ENCODE measurements at places on chromosomes 11 and 22. TPM values are rescaled to one million over a fixed set of nuclear protein-coding genes. Genes with fewer than 3 reads are reported as not detected.

The EHF gene
- total RNA-seq = 45.8 TPM

The HSPB2 gene
- 0.21 TPM for total RNA-seq

The HBG1 gene
- not detected for total RNA-seq

The SCGB1A1 gene
- total RNA-seq = not detected

The IGLL1 gene
- not detected for total RNA-seq

The ASPHD2 gene
- 16.3 TPM for total RNA-seq

The OR8G1 gene
- total RNA-seq = not detected

The MUC6 gene
- total RNA-seq = not detected

The PVALB gene
- total RNA-seq = not detected

- no peak for DNase-seq
These were observed 23.5 kb downstream of the MUC6 start for GRCh38 chr11:1012740-1013630.

- DNase-seq = peak; percentile 69
These were observed 435.0 kb upstream of the CADM1 start for GRCh38 chr11:115939104-115939730.

DNA sequence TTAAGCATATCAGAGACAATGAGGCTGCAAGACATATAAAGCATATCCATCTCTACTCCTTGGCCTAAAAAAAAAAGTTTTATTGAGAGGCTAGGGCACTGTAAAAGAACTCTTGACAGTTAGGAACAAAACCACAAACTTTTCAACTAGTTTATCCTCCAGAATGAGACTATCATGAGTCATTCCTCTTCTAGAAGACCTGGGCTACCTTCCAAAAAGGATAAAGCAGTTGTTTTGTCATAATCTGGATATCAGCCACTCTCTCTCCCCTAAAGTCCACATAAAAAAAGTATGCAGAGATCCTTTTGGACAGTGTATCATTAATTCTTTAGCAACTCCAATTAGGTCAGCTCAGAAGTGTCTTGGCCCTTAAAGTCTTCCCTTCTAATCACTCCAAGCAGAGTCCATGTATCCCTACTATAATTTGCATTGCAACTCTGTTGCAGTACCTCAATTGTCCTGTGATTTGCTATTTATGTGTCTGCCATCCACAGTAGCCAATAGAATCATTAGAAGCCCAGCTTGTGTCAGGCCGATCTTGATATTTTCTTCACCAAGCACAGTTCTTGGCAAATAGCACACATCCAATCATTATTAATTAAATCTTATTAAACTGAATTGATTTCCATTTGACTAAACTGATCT, 10.4 kb downstream of the OR51T1 start:
- DNase-seq = peak; percentile 60

DNA sequence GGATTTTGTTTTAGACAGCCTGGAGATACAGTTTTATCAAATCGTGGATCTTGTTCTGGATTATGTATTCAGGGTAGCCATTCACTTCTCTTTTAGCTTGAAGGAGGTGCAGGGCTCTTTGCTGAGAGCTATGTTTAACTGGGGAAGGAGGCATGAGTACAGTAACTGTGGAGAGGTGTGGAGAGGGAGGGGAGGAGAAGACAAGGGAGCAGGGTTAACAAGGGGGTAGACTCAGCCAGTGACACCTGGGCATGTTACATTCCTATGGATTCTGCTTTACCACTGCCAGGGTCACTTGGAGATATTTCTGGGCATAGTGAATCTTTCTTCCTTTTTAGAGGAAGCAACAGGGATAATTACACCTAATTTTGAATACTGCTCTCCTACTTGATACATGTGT, 536.0 kb downstream of the TMEM135 start:
- no peak for DNase-seq

DNA sequence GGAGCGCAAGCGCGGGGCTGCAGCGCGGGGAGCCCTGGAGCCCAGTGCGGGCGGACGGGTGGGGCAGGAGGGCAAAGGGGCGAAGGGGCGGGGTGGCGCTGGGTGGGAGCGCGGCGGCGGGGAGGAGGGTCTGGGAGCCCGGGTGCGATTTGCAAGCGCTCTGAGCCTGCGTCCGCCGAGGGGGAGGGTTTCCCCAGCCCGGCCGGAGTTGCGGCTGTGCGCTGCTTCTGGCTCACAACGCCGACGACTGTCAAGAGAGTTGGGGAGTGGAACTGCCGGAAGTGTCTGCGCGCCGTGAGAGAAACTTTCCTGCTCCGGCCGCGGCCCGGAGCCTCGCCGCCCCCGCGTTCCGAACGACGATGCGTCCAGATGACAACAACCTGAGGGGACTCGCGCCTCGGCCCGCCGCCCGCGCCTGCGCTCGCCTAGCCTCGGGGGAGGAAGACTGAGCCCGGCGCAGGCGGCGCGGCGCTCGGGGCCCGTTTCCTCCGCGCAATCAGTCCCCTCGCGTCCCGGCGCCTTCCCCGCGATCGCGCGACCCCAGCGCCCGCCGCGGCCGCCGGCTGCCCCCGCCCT, at the start of gene ARHGAP42:
ARHGAP42 (plus strand) TSS at position 235 of the 576 bp plus-strand sequence. CDS start 391 bp downstream, outside the sequence.
- no peak for DNase-seq

- DNase-seq = no peak
These were observed 23.4 kb downstream of the CLPB start for GRCh38 chr11:72410956-72411355.

GRCh38 chr11:109425554-109425953, 3.6 kb downstream of the C11orf87 start:
- DNase-seq = no peak

DNA sequence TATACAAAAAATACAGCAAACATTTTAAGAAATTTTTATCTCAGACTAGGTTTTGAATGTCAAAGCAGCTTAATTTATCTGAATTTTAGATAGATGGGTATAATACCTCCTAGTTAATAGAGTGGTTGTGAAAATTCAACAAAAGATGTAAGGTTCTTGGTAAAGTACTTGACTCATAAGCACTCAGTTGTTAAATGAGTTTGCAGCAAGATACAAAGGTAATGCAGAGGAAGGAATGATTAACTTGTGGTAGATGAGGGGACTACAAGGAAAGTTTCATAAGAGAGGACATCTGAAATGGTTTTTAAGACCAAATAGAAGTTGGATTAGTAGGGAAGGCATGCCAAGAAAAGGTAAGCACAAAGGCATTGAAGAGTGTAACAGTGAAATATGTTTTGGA, 37.4 kb downstream of the PPME1 start:
- peak; percentile 26 for DNase-seq

DNA sequence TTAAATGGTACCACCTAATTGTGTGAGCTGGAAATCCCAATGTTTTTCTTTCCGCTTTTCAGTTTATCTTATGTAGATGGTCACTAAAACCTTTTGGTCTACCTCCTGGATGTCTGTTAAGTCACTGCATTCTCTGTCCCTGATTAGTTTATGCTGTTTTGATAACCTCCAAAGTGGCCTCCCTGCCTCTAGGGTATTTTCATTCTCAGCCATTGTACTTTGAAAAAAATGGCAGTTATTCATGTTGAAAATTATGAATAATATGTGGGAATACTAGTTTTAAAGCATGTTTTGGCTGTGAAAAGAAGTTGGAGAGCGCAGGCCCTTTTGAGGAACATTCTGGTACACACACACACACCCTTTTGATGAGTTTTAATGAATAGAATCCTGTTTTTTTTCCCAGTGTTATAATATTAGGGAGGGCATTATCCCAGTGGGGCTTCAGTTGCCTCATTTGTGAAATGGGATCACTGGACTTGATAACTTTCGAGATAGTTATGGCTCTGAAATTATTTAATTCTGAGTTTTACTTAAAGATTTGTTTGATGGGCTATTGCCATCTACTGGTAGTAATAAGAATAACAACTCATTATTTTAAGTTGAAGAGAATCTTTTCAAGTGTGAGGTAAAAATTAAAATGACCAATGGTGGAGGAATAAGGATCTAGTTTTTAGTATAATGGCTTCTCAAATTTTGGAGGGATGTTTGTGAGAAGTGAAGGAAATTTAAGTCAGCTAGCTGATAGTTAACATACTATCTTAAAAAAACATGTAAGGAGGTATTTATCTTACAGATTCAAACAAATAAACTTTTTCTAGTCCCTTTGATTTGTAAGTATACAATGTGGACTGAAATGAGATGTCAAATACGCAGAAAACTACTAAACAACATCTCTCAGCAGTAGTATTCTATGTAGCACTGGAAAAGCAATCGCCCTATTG, 3.9 kb downstream of the FDX1 start:
- DNase-seq = no peak

- DNase-seq = no peak
These were observed 37.7 kb upstream of the GNB1L start for GRCh38 chr22:19892257-19892879.

- DNase-seq = no peak
These were observed 9.0 kb downstream of the MAP6 start for GRCh38 chr11:75659836-75660235.
